ENCODE measurements at places on chromosomes 11 and 22. TPM values are rescaled to one million over a fixed set of nuclear protein-coding genes. Genes with fewer than 3 reads are reported as not detected.

DNA sequence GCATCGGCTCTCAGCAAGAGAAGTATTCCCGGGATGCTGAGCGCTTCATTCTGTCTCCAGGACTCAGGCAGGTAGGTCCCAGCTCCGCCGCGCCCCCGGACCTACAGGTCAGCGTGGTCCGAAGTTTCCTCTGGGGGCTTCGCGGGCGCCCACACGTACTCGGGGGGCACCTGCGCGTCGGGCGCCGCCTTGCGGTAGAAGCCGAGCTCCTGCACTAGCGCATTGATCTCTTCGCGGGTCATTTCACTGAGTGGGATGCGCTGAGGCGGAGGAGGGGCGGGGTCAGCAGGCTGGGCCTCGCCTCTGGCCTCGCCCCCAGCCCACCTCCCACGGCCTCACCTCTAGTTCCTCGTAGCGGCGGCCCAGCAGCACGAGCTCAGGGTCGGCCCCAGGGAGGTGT, 2.5 kb downstream of the SELENOM start:
- DNase-seq = no peak

The GRM5 gene
- total RNA-seq = not detected

DNA sequence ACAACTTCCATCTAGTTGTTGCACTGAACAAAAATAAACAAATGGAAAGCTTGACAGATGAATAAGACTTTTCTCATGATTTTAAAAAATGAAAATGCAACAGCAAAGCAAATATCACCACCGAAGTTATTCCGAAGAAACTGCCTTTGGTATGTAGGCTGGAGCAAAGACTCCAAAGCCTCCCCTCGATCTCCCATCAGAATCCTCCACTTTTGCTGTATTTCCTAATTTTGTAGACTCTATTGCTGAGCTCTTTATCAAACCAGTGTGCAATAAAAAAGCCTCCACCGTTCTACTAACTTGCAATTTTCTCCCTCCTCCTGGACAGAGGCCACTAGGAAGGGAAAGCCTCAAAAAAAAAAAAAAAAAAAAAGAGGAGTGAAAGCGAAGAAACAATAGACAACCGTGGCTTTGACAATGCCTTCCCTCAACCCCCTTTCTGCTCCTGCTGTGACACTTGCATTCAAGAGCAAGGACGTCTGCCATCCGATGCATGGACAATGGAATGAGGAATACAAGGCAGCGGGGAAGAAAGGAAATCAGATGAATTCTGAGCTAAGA, 190.9 kb upstream of the BLID start:
- no peak for DNase-seq

GRCh38 chr11:79440571-79441460, at the start of gene TENM4:
Gene TENM4, minus strand, starts transcription at chr11:79441030. Its CDS starts 371,086 bp downstream, at chr11:79069944.
- DNase-seq = no peak

The DEFB131B gene
- total RNA-seq = not detected

DNA sequence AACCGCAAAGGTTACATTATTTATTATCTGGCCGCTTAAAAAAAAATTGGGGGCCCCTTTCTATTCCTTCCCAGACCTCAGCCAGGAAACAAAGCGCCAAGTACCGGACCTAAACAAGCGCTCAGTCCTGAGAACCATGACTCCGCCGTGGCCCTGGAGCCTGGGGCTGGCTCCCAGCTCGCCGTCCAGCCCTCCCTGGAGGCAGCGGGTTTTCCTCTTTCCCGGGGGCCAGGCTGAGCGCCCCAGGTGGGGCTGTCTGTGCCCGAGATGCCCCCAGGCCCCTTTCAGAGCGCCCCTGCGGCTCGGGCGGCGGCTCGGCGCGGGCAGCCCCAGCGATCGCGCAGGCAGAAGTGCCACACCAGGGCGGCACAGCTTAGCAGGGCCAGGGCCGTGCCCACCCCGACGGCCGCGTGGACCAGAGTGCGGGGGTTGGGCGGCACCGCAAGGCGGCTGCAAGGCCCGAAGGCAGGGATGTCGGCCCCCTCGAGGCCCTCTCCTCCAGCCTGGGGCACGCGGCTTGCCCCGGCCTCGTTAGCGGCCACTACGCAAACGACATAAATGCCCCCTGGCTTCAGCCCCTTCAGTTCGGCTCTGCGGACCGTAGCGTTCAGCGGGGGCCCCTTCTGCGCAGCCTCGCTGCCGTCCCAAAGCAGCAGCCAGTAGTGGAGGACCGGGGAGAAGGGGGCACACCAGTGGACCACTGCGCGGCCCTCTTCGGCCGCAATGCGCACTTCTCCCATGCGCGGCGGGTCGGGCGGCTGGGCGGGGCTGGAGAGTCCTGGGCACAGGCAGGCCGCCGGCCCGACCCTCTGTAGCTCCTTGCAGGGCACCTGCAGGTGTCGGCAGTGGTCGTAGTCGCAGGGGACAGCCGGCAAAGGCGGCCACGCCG, 1.6 kb downstream of the LRRN4CL start:
- DNase-seq = no peak

The TMEM191C gene
- 1.8 TPM for total RNA-seq
